Stimulated activated CD4-positive, alpha-beta T cell treated with anti-CD3 and anti-CD28 coated beads, Interleukin-1b, Interleukin-23, amount 100 ng/mL, for 4 hours (primary cell): ENCODE measurements at places on chromosomes 12 and 14.

DNA sequence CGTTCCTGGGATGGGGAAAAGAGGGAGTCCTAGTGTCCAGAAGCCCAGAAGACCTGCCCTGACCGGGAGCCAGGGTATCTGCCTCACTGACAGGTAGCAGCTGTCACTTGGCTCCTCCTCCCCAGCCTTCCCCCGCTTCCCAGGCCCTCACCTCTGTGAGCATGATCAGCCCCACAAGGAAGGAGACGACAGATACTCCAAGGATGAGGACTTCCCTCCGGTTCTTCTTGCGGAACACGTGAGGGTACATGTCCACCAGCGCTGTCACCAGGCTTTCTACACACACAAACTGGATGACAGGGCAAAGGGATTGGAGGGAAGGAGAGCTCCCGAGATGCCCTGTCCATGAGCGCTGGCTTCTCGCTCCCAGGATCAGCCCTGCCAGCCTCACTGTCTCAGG is 9.9 kb upstream of the SLC6A12 start:
- DNase-seq = no peak

DNA sequence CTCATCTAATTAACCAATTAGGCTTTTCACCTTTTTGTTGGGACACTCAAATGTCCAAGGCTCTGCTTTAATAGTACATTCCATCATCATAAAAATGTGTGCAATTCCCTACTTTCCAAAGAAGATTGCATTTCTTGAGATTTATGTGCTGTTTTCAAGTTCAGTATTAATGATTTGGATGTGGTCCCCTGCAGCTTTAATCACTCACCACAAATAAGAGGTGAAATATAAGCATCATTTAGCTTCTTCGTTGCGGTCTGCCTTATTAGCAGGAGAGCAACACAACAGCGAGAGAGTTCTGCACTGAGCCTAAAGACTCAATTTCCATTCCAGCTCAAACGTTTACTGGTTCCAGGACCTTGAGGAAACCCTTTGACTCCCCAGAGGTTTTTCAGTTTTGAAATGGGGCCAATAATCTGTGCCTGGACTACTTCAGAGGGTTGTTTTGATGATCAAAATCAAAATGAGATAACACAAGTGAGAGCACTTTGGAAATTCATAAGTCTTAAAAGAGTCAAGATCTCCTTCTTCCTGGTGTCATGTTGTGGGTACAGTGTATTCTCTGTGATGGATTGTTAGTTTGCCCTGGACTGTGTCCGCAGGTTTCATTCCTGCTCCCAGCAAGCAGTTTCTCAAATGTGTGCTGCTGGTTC is 53.1 kb downstream of the RERG start:
- no peak for DNase-seq

DNA sequence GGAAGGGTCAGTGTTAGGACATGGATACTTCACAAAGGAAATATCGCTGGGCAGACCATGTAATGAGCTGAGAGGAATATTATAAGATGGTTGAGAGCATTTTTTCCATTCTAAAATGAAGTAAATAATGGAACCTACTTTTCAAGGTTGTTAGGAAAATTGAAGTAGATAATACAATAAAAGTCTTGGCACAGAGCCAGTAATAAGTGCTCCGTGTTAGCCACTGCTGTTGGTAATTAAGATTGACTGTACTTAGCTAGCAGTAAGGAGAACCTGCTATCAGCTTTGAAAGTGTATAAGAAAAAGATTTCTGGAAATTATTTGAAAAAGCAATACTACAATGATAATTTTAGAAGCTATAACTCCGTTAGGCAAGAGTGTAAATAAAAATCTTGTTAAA is 77.6 kb downstream of the SCAF11 start:
- DNase-seq = no peak

- DNase-seq = no peak
These were observed 86.3 kb upstream of the USP44 start for GRCh38 chr12:95637471-95638155.

DNA sequence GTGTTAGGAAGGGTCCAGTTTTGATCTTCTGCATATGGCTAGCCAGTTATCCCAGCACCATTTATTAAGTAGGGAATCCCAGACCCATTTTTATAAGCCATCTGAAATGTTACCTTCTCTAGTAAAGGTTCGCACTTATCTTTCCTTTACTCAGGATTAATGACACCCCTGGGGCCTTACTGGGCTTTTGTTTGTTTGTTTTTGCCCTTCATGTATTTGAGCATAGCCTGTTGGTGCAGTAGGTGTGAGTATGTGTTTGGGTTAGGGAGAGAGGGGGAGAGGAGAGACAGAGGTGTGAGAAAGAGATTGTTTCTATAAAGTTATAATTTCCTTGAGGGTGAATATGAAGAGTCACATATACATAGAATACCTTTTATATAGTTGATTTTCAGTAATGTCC is 96.9 kb downstream of the AKAP6 start:
- no peak for DNase-seq
